HCT116 (cell line): ENCODE measurements at places on chromosomes 3 and 15. TPM values are rescaled to one million over a fixed set of nuclear protein-coding genes. Genes with fewer than 3 reads are reported as not detected.

DNA sequence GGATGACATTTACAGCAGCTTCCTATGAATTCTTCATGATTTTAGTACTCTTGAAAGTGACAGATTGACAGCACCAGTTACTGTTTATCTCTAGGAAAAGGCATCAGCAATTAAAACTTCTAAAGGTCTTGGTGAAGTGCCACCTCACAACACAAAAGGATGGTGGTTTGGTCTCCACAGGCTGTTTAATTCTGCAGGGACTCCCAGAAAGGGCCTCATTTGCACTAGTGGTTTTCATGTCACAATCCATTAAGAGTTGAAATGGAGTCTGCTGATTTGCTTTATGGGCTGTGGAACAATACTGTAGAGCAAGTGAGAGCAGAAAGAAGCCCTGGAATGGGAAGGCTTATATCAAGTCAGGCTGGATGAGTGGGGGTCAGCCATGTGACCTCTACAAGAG lies 225.3 kb upstream of the KCNMB2 start:
- no peak for DNase-seq

DNA sequence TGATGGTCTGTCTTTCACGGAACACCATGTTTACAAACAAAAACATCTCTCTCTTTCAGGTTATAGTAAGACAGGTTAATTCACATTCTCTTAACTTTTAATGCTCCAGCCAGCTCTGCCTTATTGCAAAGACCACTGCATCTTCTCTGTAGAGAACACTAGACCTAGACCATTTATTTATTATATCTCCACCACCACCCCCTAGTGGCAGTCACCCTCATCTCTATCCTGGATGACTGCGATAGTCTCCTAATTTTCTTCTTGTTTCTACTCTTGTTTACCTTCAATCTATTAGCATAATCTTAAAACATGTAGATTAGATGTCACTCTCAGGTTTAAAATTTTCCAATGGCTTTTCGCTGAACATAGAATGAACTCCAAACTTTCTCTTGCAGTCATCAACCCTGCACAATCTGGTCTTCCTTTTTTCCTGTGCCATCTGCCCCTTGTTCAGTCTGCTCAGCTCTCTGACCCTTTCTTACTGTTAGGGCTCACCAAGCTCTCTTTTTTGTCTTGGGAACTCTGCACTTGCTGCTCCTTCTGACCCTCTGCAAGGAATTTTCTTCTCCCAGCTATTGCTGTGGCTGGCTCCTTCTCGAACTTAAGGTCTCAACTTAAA lies 155.6 kb downstream of the SQOR start:
- peak; percentile 6 for DNase-seq

DNA sequence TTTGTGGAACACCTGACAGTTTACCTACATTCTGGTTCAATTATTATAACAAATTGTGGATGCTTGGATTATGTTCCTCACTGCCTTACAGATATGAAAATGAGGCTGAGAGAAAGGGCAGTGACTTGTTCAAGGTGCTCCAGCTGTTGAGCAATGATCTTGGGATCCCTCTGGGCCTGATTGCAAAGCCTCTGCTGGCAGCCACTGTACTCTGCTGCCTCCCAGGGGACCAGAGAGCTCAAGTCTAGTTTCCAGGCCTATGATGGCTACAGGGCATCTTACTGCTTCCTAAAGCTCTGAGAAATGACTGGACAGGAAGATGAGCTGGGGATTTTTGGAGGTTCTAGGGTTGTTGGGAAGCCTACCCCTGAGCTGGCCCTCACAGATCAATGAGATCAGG lies 2.3 kb upstream of the SHC4 start:
- peak; percentile 23 for DNase-seq

- no peak for DNase-seq
These were observed 65.3 kb downstream of the CHAC1 start for GRCh38 chr15:41018534-41018933.

DNA sequence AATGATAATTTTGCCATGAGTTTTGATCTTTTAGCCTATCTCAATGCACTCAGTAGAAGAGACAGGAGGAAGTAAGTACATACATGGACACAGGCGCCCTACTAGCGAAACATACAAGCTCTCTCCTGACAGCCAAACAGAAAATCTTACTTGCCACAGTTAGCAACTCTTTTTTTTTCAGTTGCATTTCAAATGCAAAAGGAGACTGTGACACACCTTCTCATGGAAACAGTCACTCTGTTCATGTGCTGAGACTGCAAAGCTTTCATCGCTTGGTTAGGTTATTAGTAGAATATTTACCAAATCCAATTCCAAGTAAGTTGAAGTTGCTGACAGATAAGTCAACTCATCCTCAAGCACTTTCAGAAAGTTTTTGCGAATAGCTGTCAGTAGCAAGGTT lies 223.3 kb downstream of the FOXP1 start:
- no peak for DNase-seq

DNA sequence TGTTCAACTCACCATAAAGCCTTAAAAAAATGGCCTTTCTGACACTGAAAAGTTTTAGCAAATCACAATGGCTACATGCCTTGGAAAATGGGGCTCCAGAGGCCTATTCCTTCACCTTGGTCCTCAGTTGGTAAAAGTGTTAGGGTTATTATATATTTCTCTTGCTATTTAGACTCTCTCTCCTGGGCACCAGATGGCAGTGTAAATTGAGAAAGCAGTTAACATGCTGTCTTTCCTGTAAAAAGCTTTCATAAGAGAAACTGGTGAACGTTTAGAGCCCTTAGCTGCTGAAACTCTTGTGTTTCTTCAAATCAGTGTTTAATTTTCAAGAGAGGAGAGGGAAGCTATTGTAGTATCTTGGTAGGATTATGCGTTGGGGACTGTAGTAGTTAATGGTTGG lies 89.9 kb downstream of the LRTM1 start:
- no peak for DNase-seq

- DNase-seq: peak; percentile 88
These were observed 30.6 kb upstream of the SLC6A6 start for GRCh38 chr3:14371573-14372474.

ZBBX gene
- 0.81 TPM for total RNA-seq

CDHR4 gene
- not detected for total RNA-seq

TEX55 gene
- total RNA-seq: not detected

SOX14 gene
- total RNA-seq: not detected
